ENCODE measurements at places on chromosomes 1 and 21.

- no peak overlapping the region for H3K27ac ChIP-seq
- no peak for DNase-seq
- H3K27me3 ChIP-seq = no peaks in the 10 kb centered on the region
- H3K4me1 ChIP-seq = no peaks in the 10 kb centered on the region
- H3K4me3 ChIP-seq = no peak overlapping the region
- H3K36me3 ChIP-seq = no peaks in the 10 kb centered on the region
Observed at GRCh38 chr1:25120281-25120680, 112.0 kb downstream of the SYF2 start.

GRCh38 chr1:151705753-151706463, 10.7 kb downstream of the CELF3 start:
- H3K27me3 ChIP-seq = no peaks in the 10 kb centered on the region
- no peak overlapping the region for H3K27ac ChIP-seq
- no peak overlapping the region for H3K4me3 ChIP-seq
- no peak for DNase-seq
- H3K36me3 ChIP-seq = no peaks in the 10 kb centered on the region
- H3K4me1 ChIP-seq = no peaks in the 10 kb centered on the region

DNA sequence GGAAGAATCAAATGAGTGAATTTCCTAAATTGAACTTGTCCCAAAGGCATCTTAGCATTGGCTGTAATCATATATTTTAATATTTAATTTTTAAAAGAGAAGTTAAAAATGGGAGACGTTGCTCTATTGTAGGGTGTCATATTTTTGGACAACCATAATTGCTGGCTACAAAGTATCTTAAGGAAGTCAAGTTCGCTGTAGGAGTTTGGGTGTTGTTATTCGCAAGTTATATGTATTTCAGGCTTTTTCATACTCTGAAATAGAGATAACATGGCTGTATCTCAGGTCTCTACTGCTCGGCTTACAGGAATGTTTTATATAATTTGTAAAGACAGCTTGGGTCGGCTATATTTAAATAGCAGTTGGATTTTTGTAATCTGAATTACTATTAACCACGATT, 852 bp downstream of the TMEM50A start:
- DNase-seq = no peak
- H3K27me3 ChIP-seq = no peaks in the 10 kb centered on the region
- H3K4me1 ChIP-seq = no peaks in the 10 kb centered on the region
- peak overlapping the region; percentile 92 for H3K4me3 ChIP-seq

GRCh38 chr1:184889902-184890301, 84.4 kb downstream of the NIBAN1 start:
- H3K27me3 ChIP-seq = no peaks in the 10 kb centered on the region
- no peaks in the 10 kb centered on the region for H3K36me3 ChIP-seq
- H3K4me3 ChIP-seq = no peak overlapping the region
- DNase-seq = no peak
- no peaks in the 10 kb centered on the region for H3K4me1 ChIP-seq

GRCh38 chr1:71053146-71053545, 5.5 kb upstream of the PTGER3 start:
- H3K4me3 ChIP-seq = no peak overlapping the region
- no peaks in the 10 kb centered on the region for H3K36me3 ChIP-seq
- no peak for DNase-seq

DNA sequence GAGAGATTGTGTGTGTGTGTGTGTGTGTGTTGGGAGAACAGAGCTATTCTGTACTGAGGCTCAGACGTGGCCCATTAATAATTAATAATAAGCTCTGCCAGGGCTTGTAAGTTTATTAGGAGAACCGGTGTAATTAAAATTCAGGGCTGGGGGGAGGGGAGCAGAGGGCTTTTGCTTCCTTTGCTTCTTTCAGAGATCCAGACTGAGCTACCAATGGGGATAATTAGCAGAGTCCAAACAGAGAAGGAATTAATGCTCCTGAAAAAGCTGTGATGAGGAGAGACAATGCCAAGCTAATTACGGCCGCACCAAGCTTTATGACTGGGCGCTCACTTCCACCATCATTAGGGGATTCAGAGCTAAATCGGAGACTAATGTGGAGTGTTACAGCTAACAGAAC, 4.5 kb downstream of the SYT6 start:
- no peak overlapping the region for H3K4me3 ChIP-seq
- DNase-seq = no peak
- H3K4me1 ChIP-seq = peaks cover 10% of the 10 kb centered on the region
- H3K27me3 ChIP-seq = peaks cover 4% of the 10 kb centered on the region

DNA sequence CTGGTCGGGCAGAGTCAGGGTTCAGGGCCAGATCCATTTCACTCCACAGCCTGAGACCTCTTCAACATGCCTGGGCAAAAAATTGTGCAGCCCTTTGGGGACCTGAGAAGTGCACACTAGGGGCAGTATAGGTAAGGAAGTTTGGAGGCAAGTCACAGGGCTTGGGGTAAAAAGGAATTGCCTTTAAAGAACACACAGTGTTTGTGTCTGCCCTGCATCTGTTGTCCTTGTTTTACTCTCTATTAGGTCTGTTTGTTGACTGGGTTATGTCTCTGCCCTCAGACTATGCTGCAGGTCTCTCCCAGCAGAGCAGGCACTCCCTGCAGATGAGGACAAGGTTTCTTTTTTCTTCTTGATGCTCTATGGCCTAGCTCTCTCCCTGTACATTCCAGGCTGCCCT, 22.0 kb downstream of the LDLRAD2 start:
- H3K4me3 ChIP-seq = no peak overlapping the region
- no peak overlapping the region for H3K27ac ChIP-seq
- H3K4me1 ChIP-seq = no peaks in the 10 kb centered on the region
- no peaks in the 10 kb centered on the region for H3K27me3 ChIP-seq
- H3K36me3 ChIP-seq = peaks cover 61% of the 10 kb centered on the region
- DNase-seq = no peak

DNA sequence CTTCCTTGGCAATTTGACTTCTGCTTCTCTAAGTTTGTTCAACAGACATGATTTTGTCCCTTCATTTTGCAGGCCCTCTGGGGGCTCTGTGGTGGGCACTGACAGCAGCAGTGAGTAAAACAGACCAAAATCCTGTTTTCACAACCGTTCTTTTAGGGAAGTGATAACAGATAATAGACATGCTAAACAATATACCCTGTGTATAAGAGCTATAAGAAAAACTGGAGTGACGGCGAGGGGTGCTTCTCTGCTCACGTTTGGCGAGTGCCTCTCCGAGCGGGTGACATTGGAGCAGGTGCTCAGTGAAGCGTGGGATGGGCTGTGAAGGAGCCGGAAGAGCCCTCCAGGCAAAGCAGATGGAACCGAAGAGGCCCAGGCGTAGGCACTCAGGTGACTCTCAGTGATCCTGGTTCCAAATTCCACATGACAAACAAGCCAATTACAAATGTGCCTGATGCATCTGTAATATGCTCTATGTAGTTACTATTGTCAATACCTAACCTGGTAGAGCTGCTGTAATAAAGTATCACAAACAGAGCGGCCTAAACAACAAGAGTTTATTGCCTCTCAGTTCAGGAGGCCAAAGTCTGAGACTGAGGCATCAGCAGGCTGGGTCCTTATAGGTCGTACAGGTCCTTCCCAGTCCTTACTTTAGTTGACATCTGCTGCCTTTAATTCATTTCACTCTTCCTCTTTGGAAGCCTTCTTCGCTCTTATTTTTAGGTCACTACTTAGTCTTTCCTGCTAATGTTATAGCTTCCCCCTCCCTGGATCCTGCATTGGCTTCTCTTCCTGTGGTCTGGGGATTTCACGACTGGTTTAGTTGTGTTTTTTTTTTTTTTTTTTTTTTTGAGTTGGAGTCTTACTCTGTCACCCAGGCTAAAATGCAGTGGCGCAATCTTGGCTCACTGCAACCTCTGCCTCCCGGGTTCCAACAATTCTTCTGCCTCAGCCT, 20.1 kb downstream of the OR2B11 start:
- H3K27me3 ChIP-seq = no peaks in the 10 kb centered on the region
- H3K4me1 ChIP-seq = no peaks in the 10 kb centered on the region
- no peaks in the 10 kb centered on the region for H3K36me3 ChIP-seq

DNA sequence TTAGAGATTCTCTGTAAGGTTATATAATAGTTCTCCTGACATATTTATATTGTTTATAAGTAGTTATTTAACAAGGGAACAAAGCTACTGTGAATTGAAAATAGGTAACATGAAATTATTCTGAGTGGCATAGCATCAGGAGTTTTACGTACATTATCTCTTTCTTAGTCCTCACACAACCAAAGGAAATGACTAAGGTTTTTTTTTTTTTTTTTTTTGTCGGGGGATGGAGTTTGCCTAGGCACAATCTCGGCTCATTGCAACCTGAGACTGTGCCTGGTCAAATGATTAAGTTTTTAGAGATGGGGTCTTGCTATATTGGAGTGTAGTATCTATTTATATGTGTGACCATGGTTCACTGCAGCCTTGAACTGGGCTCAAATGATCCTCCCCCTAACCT, 24.9 kb downstream of the TMED5 start:
- H3K36me3 ChIP-seq = no peaks in the 10 kb centered on the region
- no peak for DNase-seq
- no peaks in the 10 kb centered on the region for H3K27me3 ChIP-seq
- H3K4me3 ChIP-seq = no peak overlapping the region
- H3K4me1 ChIP-seq = no peaks in the 10 kb centered on the region

DNA sequence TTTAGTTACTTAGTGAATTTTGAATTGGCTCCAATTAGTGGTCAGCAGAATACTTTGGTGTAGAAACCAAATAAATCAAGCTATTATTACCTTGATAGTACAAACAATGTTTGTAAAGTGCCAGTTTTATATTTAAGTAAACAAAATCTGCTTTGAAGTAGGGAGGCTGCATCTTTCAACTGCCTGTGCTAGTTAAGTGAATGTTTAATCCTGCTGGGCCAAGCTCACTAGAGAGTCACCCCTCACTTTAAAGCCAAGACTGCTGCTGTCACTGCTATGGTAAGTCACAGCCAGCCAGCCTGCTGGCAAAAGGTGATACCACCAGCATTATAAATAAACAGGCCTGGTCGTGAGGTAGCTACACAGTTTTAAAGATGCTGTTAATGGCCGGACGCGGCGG, 10.3 kb upstream of the CFAP126 start:
- H3K4me1 ChIP-seq = no peaks in the 10 kb centered on the region
- no peak for DNase-seq
- H3K27ac ChIP-seq = no peak overlapping the region
- H3K27me3 ChIP-seq = no peaks in the 10 kb centered on the region
- no peaks in the 10 kb centered on the region for H3K36me3 ChIP-seq

DNA sequence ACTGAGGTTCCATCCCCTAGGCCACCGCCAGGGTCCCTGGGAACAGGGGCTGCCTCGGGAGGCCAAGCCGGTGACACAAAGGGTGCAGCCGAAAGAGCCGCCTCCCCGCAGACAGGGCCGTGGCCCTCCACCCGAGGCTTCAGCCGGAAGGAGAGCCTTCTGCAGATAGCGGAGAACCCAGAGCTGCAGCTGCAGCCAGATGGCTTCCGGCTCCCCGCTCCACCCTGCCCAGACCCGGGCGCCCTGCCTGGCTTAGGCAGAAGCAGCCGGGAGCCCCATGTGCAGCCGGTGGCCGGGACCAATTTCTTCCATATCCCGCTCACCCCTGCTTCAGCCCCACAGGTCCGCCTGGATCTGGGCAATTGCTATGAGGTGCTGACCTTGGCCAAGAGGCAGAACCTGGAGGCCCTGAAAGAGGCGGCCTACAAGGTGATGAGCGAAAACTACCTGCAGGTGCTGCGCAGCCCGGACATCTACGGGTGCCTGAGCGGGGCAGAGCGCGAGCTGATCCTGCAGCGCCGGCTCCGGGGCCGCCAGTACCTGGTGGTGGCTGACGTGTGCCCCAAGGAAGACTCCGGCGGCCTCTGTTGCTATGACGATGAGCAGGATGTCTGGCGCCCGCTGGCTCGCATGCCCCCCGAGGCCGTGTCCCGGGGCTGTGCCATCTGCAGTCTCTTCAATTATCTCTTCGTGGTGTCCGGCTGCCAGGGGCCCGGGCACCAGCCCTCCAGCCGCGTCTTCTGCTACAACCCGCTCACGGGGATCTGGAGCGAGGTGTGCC, 1.4 kb downstream of the KLHDC7A start:
- no peak overlapping the region for H3K4me3 ChIP-seq
- DNase-seq = no peak
- peaks cover 5% of the 10 kb centered on the region for H3K36me3 ChIP-seq

- no peaks in the 10 kb centered on the region for H3K36me3 ChIP-seq
- H3K4me1 ChIP-seq = no peaks in the 10 kb centered on the region
- no peak overlapping the region for H3K27ac ChIP-seq
- no peaks in the 10 kb centered on the region for H3K27me3 ChIP-seq
- no peak for DNase-seq
- no peak overlapping the region for H3K4me3 ChIP-seq
Observed at GRCh38 chr1:218811497-218811896, 362.2 kb upstream of the LYPLAL1 start.

DNA sequence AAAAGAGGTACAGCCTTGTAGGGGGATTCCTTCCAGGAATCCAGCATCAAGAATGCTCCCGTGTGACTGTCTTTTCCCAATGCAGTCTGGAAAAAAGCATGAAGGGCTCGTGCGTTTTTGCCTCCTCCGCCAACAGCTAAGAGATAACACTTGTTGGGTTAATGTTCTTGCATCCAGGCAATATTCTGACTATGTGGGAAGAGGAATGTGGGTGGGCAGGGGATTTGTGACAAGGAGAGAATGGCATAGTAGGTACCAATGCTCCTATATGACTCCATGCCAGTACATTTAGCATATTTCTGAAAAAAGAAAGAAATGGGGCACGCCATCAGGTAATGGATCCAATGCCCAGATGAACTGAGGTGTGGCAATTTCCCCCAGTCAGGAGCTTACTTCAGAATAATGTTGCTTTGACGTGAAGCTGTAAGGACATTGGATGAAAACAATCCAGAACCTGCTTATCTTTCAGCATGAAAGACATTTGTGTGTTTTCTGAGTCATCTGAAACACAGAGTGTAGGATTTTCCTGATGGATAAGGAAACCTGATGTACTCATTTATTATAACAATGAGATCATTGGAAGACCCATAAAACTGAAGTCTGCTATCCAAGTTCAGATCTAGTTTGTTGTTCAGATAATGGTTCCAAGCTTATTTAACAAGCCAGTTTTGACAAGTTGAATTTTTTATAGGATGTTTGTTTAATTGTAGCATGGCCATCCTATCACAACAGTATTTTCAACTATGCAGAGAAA, 105.5 kb downstream of the LYPLAL1 start:
- H3K27me3 ChIP-seq = no peaks in the 10 kb centered on the region
- no peaks in the 10 kb centered on the region for H3K4me1 ChIP-seq
- no peak overlapping the region for H3K27ac ChIP-seq
- no peak for DNase-seq
- H3K36me3 ChIP-seq = no peaks in the 10 kb centered on the region
